ENCODE measurements at places on chromosomes 4 and X. TPM values are rescaled to one million over a fixed set of nuclear protein-coding genes. Genes with fewer than 3 reads are reported as not detected.

The TRMT2B gene
- total RNA-seq, result 9.6 TPM

The TEX13B gene
- not detected for total RNA-seq

The TEX13D gene
- total RNA-seq, result not detected

- DNase-seq, result no peak
Observed at GRCh38 chr4:46931981-46932380, 22.9 kb upstream of the COX7B2 start.

GRCh38 chrX:11768039-11768438 lies 10.0 kb downstream of the MSL3 start:
- DNase-seq, result no peak

GRCh38 chr4:53455766-53456165 lies 78.3 kb downstream of the FIP1L1 start:
- DNase-seq, result no peak

DNA sequence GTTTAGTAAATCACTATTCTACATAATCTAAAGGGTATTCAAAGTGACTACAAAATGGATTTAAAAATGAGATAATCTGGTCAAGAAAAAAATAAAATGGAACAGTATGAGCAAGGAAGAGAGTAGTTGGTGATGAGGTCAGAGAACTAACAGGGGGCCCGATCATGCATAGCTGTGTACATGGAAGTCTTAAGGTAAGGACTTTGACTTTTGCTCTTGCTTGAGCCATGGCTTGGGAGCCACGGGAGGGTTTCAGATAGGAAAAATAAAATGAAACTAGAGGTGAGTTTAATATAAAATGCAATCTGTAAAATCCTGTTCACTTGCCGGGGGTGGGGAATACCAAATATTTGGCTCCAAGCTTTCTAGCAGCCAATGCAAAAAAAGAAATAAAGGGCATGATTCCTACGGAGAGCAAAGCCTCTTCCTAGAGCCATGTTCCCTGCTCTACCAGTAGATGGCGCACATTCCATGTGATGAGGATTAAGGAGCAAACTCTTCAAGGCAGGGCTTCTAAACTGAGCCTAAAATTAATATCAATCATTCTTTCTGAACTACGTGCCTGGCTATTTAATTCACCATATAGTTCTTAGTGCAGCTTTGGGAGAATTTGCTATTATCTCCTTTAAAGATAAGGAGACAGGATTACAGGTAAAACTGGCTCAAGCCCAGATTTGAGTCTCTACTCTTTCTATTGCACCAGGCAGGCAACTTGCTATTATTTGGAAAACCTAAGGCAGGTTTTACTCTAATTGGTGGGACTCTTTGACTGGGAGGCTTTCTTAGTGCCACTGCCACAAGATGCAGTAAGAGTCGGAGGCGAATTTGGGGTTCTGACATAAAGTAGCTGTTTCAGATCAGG lies 6.8 kb upstream of the CLCN5 start:
- peak; percentile 60 for DNase-seq

- DNase-seq, result no peak
Observed at GRCh38 chr4:164503874-164504273, 250.1 kb upstream of the SMIM31 start.

- no peak for DNase-seq
Observed at GRCh38 chr4:58252656-58253055, 1142.5 kb upstream of the IGFBP7 start.
